Activated CD4-positive, alpha-beta T cell treated with anti-CD3 and anti-CD28 coated beads, Interleukin-2, amount 10 ng/mL, durations not matched to agents 7 days and 5 days (primary cell): ENCODE measurements at places on chromosomes 7 and 10. TPM values are rescaled to one million over a fixed set of nuclear protein-coding genes. Genes with fewer than 3 reads are reported as not detected.

- no peaks in the 10 kb centered on the region for H3K27me3 ChIP-seq
- H3K4me1 ChIP-seq, result peaks cover 31% of the 10 kb centered on the region
- no peak for DNase-seq
Observed at GRCh38 chr7:99504281-99504602, 220 bp upstream of the ZKSCAN5 start.

DNA sequence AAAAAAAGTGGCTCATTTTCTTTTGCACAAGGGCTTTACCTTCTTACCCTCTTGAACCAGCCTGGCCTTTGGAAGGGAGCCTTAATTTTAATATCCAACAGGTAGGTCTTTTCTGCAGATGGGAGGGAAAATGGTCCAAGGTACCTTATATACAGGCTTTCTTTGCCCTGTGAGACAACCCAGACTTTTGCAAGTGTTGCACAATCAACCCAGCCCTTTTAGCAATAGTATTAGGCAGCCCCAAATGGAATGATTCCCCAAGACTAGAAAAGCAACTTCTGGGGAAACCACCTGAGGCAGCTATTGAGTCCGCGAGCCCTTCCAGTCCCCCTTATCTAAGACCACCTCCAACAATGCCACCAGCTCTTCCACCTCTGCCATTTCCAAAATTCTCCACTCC lies 1138.3 kb downstream of the XPNPEP1 start:
- no peak overlapping the region for H3K27ac ChIP-seq
- no peaks in the 10 kb centered on the region for H3K27me3 ChIP-seq
- H3K4me3 ChIP-seq, result no peak overlapping the region
- no peak for DNase-seq
- no peaks in the 10 kb centered on the region for H3K36me3 ChIP-seq

DNA sequence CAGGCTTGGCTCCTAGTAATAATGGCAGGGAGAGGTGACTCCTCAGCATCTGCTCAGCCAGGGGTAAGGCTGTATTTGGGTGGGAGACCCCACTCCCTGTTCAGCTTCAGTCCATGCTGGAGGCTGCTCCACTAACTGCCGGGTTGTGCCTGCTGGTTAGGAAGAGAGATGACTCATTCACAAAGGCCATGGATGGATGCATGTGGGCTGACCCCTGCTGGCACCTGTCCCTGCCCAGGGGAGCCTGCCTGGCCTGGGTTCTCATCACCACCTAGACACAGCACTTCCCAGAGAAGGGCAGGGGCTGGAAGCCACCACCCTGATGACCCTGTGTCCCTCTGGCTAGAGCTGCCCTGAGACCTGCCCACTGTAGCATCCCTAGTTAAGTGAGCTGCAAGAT lies 59.0 kb downstream of the VSTM4 start:
- H3K27ac ChIP-seq, result no peak overlapping the region
- H3K4me1 ChIP-seq, result peaks cover 3% of the 10 kb centered on the region
- no peaks in the 10 kb centered on the region for H3K36me3 ChIP-seq
- peaks cover under 1% of the 10 kb centered on the region for H3K27me3 ChIP-seq
- DNase-seq, result no peak

DNA sequence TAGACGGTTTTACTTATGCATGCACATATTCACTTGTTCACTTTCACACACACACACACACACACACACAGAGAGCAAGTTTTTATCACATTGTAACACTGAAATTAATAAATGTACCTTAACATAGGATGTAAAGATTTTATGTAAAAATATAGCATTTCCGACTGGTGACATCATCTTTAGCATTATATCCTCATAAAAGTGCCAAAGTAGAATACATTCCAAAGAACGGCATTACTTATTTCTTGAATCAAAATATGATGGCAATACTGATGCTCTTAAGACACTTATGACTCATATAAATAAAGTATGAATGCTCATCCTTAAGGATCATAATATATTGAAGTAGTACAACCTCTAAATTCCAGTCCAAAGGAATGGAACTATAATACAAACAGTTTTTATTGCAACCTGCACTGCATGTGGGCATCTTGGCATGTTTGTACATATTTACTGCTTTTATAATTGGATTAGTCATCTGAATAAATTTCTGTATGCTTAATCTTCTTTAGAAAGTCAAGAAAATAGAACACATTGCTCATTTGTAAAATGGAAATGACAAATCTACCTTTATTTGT lies 290.0 kb upstream of the SEMA3A start:
- no peaks in the 10 kb centered on the region for H3K4me1 ChIP-seq
- no peak overlapping the region for H3K27ac ChIP-seq
- no peak overlapping the region for H3K4me3 ChIP-seq
- H3K27me3 ChIP-seq, result no peaks in the 10 kb centered on the region

DNA sequence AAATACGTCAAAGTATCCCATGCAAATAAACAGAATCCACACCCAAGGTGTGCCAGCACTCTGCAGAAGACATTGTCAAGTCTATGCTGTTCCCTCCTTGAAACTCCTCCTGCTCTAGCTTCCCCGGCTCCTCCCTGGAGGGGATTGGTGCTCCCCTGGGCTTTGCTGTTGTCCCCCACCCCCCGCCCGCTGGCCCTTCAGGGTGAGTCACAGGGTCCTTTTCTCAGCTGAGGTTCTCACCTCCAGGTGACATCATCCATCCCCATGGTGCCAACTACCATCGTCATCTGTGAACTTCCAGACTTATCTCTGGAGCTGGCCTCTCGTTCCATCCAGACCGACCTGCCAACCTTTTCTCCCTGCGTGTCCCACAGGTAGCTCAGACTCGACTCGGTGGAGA lies 77.0 kb downstream of the ITIH5 start:
- peaks cover 8% of the 10 kb centered on the region for H3K4me1 ChIP-seq
- H3K27me3 ChIP-seq, result no peaks in the 10 kb centered on the region
- H3K27ac ChIP-seq, result no peak overlapping the region
- no peaks in the 10 kb centered on the region for H3K36me3 ChIP-seq
- no peak for DNase-seq
- no peak overlapping the region for H3K4me3 ChIP-seq

DNA sequence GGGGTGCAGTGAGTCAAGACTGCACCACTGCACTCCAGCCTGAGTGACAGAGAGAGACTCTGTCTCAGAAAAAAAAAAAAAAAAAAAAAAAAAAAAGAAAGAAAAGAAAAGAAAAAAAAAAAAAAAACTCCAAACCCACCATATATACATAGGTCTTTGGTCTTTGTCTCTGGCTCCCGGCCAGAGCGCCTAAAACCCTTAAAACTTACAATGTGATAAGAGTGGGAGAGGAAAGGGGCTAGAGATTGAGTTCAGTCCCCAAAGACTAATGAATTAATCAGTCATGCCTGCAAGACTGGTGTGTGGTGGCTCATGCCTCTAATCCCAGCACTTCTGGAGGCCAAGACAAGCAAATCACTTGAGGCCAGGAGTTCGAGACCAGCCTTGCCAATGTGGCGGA lies 6.8 kb upstream of the NFE2L3 start:
- no peak overlapping the region for H3K27ac ChIP-seq
- peaks cover 4% of the 10 kb centered on the region for H3K27me3 ChIP-seq
- H3K4me1 ChIP-seq, result peaks cover 3% of the 10 kb centered on the region

AOAH gene
- total RNA-seq, result 14.4 TPM

ARHGAP22 gene
- not detected for total RNA-seq

FAM237B gene
- not detected for total RNA-seq

WDR86 gene
- total RNA-seq, result 0.77 TPM

GRB10 gene
- 4.4 TPM for total RNA-seq

DRGX gene
- total RNA-seq, result not detected
